Stimulated activated CD4-positive, alpha-beta T cell treated with anti-CD3 and anti-CD28 coated beads, TNF-alpha, amount 100 ng/mL, for 1 hour (primary cell): ENCODE measurements at places on chromosomes 1 and 21.
A peak's percentile ranks its signal among the peaks of the same experiment; 100 is the strongest.

DNA sequence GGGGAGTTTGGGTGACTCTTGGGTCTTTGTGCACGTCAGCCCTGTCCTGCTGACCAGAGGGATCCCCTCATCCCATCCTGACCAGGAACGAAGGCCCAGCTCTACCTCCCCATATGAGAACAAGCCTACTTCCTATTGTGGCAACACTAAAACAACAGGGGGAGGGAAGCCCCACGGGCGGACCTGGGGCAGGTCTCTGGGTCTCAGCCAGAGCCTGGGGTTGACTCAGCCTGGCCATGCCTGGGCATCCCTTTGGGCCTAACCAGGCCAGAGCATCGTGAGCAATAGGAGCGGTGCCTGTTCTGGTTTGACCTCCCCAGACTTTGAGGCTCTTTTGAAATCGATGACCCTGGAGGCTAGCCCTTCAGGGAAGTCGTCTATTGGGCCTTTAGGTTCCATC is 16.8 kb downstream of the RPS6KA1 start:
- DNase-seq = no peak

DNA sequence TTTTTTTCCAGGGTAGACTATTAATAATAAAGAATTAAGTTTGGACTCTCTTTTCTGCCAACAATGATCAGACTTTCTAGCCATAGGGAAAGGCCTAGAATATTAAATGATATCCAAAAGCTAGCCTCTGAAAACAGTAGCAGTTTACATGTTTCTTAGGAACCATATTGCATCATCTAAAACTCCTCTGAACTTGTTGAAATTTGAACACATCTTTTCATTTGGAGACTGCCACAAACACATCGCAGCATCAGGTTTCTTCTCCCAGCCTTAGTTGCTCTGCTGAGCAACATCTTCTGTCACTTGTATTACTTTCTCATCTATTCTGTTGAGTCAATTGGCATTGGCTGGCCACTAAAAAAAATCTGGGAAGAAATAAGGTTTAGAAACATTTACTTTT is 63.2 kb upstream of the GNG4 start:
- DNase-seq = no peak

DNA sequence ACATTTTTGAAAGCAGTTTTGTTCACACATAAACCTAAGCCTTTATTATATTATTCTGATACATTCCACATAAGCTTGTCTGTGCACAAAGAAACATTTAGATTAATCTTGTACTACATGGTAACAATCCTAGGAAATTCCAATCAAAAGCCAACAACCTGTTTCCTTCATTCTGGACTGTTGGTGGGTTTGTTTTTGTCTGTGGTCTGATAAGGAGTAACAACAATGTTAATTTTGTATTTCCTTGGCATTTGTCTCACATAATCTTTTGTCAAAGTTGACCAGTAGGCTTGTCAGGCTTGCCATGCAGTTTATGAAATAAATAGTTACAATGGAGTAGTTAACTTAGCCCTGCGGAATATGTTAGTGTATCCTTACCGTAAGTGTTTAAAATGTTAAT is 183.3 kb downstream of the DHRS3 start:
- DNase-seq = no peak

GRCh38 chr1:205484985-205485967 is 19.2 kb upstream of the CDK18 start:
- DNase-seq = no peak

- DNase-seq = peak; percentile 84
Measured at GRCh38 chr1:1630191-1630964, 1.6 kb upstream of the MMP23B start.

DNA sequence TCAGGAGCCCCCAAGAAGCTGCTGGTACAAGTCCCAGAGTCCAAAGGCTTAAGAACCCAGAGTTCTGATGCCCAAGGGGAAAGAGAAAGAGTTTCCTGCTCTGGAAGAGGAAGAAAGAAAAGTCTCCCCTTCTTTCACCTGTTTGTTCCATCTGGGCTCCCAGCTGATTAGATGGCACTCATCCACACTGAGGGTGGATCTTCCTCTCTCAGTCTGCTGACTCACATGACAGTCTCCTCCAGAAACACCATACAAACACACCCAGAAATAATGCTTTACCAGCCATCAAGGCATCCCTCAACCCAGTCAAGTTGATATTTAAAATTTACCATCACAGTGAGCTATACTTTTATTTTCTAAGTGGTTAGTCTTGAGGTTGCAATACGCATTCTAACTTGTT is 257.9 kb downstream of the PAPPA2 start:
- DNase-seq = no peak

GRCh38 chr1:230153641-230154296 is 86.7 kb downstream of the GALNT2 start:
- no peak for DNase-seq

DNA sequence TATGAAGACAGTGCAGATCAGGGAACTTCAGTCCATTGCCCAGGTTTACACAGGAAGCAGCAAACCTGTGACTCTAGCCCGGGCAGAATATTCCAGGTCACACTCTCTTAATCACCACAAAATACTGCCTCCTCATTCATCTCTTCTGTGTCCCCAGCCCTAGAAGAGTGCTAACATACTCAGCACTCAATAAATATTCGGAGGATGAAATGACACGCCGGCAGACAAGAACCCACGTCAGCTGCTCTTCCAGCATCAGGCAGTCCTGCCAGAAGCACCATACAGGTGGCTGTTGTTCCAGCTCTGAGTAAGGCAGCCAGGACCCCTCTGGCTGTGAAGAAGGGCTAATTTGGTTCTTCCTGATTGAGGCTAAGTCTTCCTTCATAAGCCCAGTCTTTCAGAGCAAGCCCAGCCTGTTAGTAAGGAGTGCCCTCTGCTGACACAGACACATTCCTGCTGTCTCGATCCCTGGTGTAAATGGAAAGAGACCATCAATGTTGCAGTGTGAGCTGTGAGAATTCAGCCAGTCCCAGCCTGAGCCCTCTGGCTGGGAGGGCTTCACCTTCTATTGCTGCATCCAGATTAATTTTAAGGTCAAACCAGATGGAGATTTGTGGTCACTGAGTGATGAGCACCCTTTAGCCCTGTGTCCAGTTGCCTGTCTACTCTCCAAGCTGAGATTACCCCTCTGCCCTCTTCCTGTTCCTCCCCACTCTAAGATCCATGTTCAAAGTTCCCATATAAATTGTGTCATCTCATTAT is 45.0 kb upstream of the KIRREL1 start:
- DNase-seq = no peak

DNA sequence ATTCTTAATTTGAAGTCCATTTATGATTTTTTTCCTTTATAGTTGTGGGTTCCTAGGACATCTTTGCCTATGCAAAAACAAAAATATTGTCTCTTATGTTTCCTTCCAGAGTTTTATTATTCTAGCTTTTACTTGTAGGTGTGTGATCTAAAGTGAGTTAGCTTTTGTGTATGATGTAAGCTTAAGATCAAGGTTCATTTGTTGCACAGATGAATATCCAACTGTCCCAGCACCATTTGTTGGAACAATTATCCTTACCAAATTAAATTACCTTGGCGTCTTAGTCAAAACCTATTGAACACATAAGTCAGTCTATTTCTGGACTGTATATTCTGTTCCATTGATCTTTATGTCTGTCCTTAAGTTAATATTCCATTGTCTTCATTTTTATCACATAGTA is 337.6 kb downstream of the ZP4 start:
- DNase-seq = no peak

DNA sequence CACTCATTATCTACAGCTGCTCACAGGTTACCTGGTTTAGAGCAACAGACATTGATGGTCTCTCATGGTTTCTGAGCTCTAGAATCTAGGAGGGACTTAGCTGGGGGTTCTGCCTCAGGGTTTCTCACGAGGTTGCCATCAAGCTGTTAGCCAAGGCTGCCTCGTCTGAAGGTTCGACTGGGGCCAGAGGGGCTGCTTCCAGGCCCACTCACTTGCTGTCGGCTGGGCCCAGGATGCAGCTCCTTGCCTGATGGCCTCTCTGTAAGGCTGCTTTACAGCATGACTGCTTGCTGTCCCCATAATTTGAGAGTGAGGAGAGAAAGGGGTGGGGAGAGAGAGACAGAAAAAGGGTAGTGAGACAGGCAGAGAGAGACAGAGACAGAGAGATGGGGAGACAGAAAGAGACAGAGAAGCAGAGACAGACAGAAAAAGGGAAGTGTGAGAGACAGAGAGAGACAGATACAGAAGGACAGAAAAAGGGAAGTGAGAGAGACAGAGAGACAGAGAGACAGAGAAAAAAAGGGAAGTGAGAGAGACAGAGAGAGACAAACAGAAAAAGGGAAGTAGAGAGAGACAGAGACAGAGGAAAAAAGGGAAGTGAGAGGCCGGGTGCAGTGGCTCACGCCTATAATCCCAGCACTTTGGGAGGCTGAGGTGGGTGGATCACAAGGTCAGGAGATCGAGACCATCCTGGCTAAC is 106.8 kb upstream of the C1orf174 start:
- DNase-seq = no peak

DNA sequence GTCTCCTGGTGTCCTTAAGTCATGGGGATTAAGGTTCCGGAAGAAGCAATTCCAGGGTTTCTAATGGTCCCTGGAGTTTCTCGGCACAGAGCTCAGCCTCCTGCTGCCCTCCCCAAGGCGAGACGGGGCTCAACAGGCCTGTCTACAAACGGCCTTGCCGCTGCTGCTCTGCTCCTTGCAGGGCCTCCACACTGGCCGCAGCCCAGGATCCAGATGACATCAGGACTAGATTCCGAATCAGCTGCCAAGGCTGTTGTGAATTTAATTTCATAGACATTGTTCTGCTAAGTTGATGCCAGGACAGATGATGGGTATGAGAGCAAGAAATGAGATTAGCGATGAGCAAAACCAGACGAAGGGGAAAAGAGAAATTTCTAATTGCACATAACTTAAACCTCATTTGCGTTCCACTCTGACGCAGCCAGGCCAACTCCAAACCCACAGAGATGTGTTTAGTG is 103.6 kb upstream of the BACE2 start:
- DNase-seq = no peak

DNA sequence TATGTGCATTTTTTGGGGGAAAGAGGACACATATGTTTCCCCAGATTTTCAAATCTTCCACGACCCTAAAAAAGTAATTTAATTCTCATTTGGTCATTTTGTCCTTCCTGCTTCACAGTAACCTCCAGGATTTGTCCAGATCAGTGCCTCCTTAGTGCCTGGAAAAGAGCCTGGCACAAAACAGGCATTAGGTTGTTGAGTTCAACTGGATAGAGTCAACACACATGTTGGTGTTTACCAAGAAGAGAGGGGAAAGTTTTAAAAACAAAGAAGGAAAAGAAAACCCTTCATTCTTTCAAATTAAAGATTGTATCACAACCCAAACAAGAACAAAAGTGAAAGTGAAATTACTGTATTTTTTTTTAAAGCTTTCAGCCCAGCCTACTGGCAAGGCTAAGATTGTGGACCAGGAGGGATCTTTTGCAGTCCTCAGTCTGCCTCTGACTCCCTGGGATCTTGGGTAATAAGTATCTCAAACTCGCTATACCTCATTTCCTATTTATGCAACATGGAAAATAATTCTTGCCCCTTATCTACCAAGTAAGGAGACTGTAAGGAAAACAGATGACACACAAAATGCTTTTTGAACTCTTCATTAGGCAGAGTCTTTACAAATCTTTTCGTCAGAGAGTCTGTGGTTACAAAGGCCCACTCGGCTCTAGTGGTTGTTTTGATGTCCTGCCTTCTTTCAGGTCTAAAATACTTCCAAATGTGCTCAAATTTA is 57.8 kb downstream of the ZNF281 start:
- no peak for DNase-seq

GRCh38 chr1:199449221-199449620 is 578.3 kb upstream of the NR5A2 start:
- DNase-seq = no peak

GRCh38 chr1:209484429-209484828 is 99.1 kb upstream of the CAMK1G start:
- DNase-seq = no peak

DNA sequence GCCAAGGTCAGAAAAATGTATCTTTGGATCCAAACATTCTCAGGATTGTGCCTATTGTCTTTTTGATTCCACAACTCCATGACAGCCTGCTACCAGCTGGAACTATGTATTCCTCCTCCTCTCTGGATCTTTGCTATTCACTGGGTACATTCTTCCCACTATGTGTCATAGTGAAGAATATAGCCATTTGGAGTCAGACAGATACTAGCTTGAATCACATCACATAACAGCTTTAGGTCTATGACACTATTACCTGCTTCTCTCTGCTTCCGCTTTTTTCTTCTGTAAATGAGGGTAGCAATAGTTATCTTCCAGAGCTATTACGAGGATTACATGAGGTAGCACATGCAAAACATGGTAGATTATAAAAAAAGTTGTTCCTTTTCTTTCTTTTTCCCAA is 5.4 kb upstream of the EXO1 start:
- DNase-seq = no peak

DNA sequence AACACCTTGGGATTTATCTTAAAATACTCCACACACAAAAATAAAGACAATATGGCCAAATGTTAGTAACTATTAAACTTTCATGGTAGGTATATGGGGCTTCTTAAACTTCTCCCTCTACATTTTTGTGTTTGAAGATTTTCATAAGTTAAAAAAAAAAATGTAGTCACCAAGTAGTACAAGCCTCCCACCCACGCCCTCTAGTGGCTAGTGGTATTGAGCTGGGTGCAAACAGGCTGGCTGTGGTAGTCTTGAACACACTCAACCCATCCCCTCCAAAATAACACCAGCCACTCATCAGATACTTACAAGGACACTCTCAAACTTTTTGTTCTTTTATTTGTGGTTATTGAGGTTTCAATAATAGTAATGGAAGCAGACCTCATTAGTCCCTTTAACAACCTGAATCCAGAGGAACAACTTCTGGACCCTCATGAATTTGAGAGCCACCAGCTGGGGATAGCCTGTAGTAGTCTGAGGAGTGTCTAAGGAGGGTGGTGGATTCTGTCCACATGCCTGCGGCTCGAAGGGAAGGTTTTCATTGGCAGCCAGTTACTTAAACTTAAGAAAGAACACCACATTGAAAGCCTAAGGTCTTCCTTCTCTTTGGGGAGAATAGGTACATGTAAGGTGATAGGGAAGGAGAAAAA is 15.6 kb downstream of the RD3 start:
- DNase-seq = peak; percentile 57

- no peak for DNase-seq
Measured at GRCh38 chr1:168504064-168504837, 39.5 kb downstream of the XCL2 start.

DNA sequence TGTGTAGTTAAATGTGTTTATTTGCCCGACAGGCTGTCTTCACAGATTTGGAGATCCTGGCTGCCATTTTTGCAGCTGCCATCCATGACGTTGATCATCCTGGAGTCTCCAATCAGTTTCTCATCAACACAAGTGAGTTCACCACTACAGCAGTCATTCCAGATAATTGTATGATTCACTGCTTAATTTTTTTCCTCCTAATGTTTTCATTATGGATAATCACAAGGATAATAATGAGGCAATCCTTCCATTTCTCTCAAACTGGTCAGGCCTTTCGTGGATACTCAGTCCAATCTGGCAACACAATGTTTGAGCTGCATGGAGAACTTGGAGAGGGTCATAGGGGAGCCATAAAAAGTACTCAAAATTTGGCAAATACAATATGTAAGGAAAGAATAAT is 168.3 kb upstream of the SGIP1 start:
- no peak for DNase-seq

GRCh38 chr1:169460191-169460833 is 25.4 kb downstream of the SLC19A2 start:
- DNase-seq = no peak
